Endodermal cell (in vitro differentiated cells): ENCODE measurements at places on chromosomes 3 and 15.

GRCh38 chr3:28912120-28912885 lies 368.6 kb upstream of the RBMS3 start:
- no peak for DNase-seq

GRCh38 chr15:75727851-75728715 lies 15.4 kb upstream of the CSPG4 start:
- DNase-seq, result peak; percentile 89

GRCh38 chr15:86773736-86774135 lies 694.1 kb downstream of the AGBL1 start:
- DNase-seq, result no peak

DNA sequence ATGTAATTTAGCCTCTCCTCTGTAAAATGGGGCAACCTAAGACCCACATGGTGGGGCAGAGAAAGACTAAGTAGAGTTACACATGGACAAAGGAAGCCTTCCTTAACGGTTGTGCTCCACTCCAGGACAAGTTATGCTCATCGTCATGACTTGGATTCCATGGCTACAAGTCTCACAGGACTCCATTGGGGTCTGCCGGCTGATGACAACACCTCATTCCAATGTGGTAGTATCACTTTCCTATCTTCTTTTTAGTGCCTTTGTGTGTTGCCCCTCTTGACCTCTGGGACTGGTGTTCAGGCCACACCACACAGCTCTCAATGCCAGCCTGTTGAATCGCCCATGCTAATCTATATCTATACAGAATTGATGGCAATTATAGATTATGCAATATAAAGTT lies 181.3 kb upstream of the WNT5A start:
- no peak for DNase-seq

DNA sequence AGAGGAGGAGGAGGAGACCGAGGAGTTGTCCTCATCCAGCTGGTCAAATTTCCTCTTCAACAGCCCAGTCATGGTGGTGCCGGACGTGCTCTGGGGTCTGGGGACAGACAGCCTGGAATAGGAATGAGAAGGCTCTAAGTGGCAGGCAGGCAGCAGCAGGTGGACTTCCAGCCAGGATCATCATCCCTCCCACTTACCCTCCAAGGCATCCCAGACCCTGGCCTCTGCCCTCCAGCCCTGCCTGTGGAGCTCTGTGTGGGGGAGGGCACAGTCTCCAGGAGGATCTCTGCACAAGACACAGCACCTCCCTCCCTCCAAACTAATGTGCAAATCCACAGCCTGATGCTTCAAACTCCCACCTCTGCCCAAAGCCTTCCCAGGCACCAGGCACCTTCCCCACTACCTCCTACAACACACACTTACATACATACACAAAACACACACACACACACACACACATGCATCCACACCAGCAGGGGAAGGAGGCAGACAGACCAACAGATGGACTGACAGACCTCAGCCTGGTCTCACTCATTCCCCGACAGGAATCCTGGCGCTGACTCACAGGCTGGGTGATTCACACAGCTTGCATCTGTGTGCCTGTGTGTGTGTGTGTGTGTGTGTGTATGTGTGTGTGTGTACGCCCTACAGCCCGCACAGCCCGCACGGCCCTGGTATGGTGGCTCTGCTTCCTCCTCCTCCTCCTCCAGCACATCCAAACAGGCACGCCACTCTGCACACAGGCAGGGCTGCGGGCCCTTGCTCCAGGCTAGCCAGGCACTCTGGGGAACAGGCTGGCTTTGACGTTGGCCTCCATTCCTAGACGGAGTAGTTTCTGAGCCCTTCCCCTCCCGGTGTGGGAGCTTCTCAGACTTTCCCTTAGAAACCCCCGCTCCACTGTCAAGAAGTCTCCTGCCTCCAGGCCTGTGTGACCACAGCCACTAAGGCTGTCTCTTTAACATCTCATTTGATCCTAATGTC lies 6.5 kb downstream of the CSRNP1 start:
- peak; percentile 72 for DNase-seq

DNA sequence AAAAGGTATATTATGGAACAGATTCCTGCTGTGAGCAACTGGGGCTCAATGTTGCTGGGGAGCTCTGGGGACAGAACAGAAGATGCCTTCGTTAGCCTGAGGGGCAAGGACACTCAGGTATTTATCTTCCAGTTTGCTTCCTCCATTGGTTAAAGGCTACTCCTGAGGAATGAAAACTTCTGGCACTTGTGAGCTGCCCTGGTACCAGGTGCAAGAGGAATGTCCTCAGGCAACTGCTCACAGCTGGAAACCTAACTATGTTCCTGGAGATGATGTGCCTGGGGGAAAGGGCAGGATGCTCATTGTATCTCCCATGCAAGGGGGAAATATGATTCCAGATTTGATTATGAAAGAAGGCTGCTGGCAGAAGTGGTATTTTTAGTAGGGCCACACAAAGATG lies 54.0 kb upstream of the BBX start:
- DNase-seq, result no peak

- DNase-seq, result no peak
These were observed 262.7 kb downstream of the ZBTB20 start for GRCh38 chr3:114884213-114884923.

DNA sequence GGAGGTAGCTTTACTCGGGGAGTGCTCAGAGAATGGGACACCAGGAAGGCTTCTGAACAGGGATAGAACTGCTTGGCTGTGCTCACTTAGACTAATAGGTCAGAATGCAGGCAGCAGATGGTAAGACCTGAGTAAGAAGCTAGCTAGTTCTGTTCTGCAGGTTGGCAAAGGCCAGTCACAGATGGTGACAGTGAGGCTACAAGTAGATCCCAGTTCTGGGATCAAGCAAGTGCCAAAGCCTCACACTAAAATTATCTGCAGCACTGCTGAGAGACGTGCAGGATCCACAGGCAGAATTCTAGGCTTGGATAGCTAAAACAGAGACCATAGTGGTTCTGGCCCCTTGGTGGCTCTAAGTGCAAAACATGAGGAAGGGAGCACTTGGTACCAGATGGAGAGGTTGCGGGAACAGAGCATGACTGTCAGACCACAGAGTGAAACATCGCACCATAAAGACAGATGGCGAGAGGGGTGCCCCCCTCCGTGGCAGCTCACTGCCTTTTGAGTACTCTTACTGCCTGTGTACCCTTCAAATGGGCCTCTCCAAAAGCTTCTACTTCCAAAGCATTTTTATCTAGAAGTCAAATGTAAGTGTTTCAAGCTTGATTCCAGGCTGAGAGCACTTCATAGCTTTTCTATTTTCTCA lies 3.6 kb upstream of the GLCE start:
- no peak for DNase-seq

DNA sequence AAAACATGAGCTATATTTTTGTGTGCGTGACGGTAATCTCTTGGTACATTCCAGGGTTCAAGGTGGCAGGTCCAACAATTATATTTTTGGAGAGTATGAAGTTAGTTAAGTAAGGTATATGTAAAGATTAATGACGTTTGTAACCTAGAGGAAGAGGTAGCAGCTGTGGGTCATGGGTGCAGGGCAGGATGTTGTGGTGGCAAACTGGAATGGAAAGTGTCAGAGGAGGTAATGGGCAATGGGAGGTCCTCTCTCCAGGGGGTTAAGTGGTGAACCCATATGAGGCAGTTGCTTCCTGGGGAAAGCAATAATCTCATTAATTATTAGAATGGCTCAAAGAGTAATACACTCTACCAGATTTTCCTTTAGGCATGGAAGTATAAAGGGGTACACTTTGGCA lies 1.0 kb upstream of the CD200R1L start:
- DNase-seq, result no peak

DNA sequence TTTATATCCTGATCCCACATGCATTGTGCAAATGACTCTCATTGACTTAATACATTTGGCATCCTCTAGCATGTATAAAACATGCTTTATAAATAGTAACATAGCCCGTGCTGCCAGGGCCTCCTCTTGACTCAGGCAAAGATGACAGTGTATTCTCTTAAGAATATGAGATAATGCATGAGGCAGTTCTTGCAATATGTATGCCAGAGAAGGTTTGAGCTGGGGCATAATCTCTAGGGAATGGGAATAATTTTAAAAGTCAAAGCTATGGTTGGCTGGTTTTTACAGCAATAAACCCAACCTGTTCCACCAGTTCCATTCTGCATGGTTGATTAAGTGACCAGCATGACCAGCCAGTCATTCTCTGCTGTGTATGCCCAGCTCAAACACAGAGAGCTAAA lies 179.0 kb upstream of the PFN2 start:
- no peak for DNase-seq

- DNase-seq, result peak; percentile 67
These were observed 203.2 kb upstream of the PPP2R3A start for GRCh38 chr3:135762188-135762856.

- DNase-seq, result no peak
These were observed 13.5 kb downstream of the TBC1D21 start for GRCh38 chr15:73886717-73887345.

DNA sequence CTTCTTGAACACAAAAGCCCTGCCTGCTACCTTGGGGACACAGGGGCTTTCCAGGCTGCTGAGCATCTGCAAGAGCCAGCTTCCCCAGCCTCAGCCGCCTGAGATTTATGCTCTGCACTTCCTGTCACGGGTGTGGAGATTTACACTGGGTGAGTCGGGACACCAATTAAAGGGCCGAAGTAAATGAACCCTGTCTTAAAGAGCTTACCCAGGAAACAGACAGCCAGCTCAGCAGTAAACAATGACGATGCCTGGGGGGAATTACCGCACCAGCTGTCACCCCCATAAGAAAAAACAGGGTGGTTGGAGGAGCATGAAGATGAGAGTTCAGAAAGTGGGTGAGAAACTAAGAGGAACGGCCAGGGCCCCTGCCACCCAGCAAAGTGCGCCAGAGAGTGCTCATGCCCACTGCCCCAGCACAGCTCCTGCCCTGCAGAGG lies 37.5 kb upstream of the IQSEC1 start:
- peak; percentile 38 for DNase-seq

DNA sequence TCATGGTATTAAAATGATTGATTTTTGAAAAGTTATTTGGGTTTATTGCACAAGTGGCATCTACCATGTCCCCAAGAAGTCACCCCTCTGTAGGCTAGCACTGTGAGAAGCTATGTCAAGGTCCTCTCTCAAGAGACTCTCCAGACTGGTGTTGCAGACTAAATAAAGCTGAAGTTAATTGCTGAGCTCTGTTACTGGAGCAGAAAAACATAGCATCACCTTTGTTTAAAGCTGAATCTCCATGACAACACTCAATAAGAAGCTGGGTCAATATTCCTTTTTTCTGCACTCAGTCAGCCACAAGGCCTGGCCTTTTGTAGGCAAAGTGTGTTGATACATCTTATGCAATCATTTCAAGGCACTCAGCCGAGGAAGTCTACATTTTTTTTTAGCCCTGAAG lies 806.6 kb upstream of the LMCD1 start:
- no peak for DNase-seq

DNA sequence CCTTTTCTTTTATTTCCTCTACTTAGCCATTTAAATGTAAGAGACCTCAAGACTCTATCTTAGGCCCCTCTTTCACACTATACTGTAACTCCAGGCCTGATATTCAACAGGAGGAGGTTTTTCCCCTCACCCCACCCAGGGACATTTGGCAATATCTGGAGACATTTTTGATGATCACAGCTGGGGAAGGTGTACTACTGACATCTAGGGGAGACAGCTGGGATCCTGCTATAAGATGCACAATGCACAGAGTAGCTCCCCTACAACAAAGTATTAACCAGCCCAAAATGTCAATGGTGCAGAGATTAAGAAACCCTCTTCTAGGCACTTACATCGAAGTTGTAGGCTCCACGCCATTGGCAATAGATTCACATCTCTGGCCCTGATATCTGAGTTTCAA lies 517.5 kb upstream of the UBE2E2 start:
- DNase-seq, result peak; percentile 54

GRCh38 chr3:122875547-122876127 lies 80.8 kb downstream of the SLC49A4 start:
- DNase-seq, result no peak

GRCh38 chr3:55000546-55000945 lies 72.7 kb upstream of the LRTM1 start:
- DNase-seq, result no peak

GRCh38 chr15:100248236-100248635 lies 93.5 kb downstream of the ADAMTS17 start:
- DNase-seq, result peak; percentile 11

- no peak for DNase-seq
These were observed 228 bp downstream of the GLT8D1 start for GRCh38 chr3:52705438-52705687.

GRCh38 chr3:64353226-64353625 lies 128.0 kb upstream of the PRICKLE2 start:
- no peak for DNase-seq

DNA sequence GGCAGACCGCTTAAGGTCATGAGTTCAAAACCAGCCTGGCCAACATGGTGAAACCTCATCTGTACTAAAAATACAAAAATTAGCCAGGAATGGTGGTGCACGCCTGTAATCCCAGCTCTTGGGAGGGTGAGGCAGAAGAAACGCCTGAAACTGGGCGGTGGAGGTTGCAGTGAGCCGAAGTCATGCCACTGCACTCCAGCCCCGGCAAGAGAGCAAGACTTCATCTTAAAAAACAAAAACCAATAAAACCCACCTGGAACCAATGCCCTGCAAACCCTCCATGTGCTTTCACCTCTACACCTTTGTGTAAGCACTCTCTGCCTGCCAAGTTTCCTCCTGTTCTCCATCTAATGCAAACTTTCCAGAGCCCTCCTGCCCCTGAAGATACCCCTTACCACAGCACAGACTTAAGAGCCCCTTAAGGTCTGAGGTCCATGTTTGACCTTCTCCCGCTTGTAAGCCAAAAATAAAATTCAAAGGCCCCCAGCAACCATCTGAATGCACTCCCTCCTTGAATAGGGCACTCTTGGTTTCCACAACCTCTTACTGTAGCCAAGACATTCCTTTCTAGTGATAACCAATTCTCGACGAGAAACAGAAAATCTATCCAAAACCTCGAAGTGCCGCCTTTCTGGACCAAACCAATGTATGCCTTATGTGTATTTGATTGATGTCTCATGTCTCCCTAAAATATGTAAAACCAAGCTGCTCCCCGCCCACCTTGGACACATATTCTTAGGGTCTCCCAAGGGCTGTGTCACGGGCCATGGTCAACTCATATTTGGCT lies 3.0 kb downstream of the RPL32 start:
- DNase-seq, result no peak

DNA sequence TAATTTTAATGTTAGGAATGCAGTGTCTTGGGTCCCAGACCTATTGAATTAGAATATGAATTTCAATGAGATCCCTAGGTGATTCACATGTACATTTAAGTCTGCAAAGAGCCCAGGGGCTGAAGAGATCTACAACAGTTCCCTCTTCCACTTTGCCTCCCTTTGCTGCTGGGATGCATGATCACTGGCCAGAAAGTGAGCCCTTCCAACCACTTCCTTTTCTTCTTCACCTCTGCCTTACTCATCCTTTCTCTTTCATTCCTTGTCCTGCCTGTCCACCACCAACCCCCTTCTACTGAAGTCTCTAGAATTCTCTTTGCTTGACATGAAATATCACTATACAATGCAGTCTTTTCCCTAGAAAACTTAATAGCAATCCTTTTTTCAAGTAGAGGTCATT lies 222.4 kb upstream of the LRIG1 start:
- DNase-seq, result no peak

- DNase-seq, result no peak
These were observed 171.4 kb downstream of the CACNA1D start for GRCh38 chr3:53665608-53666425.
